ENCODE measurements at places on chromosomes 5 and 9. TPM values are rescaled to one million over a fixed set of nuclear protein-coding genes. Genes with fewer than 3 reads are reported as not detected.

FAM169A gene
- total RNA-seq = 1.3 TPM

- peak; percentile 18 for DNase-seq
Measured at GRCh38 chr9:2623288-2624050, 1.9 kb downstream of the VLDLR start.

OLFM1 gene
- 0.58 TPM for total RNA-seq

DNA sequence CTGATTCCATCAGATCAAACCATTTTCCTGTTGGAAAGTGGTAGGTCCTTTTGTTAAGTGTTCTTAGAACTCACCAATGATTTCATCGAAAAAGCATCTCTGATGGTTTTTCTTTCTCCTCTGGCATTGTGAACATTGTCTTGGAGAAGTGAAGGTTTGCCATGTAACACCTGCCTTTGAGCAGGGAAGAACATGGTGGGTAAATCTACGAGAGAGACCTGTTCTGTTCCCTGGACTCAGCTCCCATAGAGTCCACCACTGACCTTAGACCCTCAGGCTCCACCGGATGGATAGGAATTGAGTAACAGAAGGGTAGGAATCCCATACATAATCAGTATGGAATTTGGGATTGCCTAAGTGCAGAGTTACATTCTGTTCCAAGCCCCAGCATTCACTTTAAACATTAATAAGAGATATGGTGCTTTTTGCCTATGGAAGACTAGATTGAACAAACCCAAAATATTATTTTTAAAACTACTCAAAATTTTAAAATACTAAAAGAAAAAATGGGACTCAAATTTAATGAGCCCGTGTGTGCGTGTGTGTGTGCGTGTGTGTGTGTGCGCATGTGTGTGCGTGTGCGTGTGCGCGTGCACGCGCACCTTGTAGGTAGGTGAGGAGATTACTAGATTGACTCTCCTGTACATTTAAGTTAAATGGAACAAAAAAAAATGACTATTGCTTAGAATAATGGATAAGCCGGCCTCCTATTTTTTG is 92.0 kb downstream of the C9orf152 start:
- no peak for DNase-seq

DNA sequence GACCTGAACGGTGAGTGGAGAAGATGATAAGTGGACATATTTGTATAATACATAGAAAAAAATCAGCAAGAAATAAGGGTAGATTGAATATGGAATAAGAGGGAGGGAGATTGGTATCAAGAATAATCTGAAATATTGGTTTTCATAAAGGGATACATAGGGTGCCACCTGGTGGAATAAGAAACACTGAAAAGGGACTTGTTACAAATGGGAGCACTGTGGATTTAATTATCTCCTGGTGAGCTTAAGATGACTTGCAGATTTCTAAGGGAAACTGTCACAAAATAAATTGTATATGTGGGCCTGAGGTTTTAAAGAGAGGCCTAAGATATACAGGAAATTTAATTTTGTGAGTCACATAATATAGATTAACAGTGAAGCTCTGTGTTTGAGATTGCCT is 1403.5 kb upstream of the CDH18 start:
- peak; percentile 3 for DNase-seq

DNA sequence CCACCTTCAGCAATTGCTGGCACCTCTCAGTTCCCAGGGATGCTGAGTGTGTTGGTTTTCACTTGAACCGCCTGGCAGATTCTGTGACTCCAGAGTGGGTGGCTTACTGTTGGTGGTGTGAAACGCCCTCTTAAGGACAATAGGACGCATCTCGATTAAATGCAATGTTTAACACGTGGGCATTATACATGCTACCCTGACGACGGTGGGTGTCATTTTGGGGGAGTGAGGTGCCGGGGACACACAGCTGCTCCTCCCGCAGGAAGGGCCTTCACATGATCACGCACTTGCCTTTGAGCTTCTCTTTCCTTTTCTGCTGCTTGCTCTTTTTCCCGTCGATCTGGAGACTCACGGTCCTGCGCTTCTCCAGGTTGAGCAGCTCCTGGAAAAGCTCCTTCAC is 29.7 kb downstream of the DIRAS2 start:
- no peak for DNase-seq

GRCh38 chr5:167241436-167242067 is 1049.9 kb upstream of the WWC1 start:
- no peak for DNase-seq

DNA sequence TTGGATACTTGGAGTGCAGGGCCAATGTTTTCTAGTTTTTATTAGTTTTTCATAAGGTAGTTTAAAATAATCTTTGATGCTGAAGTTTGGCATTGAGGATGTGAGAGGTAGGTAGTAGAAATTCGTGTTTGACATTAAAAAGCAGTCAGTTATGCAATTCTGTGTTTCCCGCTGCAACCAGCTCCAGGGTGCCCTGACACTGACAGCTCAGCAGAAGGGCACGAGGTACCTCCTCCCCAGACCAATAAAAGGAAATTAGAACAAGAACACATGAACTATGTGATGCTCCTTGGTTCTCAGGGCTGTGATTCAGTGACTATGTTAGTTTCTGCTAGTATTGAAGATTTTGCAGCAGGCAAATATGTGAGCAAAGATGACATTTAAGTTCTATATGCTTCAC is 40.2 kb downstream of the NSUN2 start:
- no peak for DNase-seq

DNA sequence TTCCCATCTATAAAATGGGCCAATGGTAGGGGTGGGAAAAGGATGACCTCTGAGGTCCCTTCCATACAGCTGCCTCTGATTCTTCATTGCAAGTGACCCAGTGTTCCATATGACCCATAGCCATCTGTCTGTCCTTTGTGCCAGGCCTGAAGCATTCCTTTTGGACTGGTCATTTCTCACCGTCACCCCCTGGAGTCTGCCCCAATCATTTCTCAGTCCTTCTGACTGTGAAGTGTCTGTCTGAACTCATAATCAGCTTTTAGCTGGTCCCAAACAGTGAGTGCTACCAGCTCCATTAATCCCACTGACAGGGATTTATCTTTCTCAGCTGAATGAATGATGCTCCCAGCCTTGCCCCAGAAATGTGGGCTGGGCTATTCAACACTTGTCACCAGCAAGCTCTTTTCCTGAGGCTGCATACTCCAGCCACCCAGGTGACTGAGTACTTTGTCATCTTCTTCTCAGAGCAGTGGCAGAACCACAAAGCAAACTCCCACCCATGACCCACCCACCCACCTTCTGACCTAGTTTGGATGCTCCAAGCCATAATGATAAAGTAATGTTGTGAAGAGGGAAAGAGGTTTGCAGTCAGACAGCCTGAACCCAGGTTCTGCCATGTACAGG is 37.4 kb downstream of the KCNIP1 start:
- DNase-seq = no peak

DNA sequence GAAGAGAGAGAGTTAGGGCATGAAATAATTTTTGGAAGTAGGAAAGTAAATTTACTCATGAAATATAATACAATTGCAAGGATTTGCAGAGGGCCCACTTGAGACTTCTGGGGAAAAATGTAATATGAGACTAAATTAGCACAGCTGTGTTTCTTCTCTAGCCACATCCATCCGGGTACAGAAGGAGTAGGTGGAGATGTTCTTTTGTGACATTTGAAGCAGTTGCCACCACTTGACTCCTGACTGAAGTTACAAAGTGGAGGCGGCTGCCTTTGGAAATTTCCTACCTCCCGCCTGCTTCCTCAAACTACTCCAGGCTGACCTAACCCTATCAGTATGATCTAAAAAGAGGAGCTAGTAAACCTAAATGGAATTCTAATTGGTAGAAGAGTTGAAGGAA is 58.1 kb upstream of the SHISAL2B start:
- DNase-seq = no peak

- DNase-seq = no peak
Measured at GRCh38 chr5:132669966-132670882, 3.6 kb upstream of the IL4 start.

- no peak for DNase-seq
Measured at GRCh38 chr9:97938081-97938644, at the start of gene HEMGN. HEMGN (minus strand) TSS chr9:97938172; CDS start chr9:97938136, 36 bp downstream.

C9orf50 gene
- total RNA-seq = not detected

All from glomerular endothelial cell (primary cell).